Body of pancreas (tissue), 4 donors: ENCODE measurements at places on chromosomes 16 and 17.

- DNase-seq, result peak; percentile 75
Observed at GRCh38 chr17:17913695-17914332, 58.4 kb downstream of the TOM1L2 start.

- peak; percentile 30 for DNase-seq
Observed at GRCh38 chr17:32519228-32520103, 32.7 kb downstream of the CDK5R1 start.

GRCh38 chr16:77414752-77415231 is 20.0 kb downstream of the ADAMTS18 start:
- no peak for DNase-seq

GRCh38 chr16:14241631-14242030 is 170.5 kb downstream of the MRTFB start:
- DNase-seq, result no peak

- DNase-seq, result no peak
Observed at GRCh38 chr17:73776351-73777130, 132.3 kb upstream of the SDK2 start.

GRCh38 chr16:23530062-23530461 is 19.8 kb upstream of the GGA2 start:
- DNase-seq, result no peak
